ENCODE measurements at places on chromosomes 4 and X. TPM values are rescaled to one million over a fixed set of nuclear protein-coding genes. Genes with fewer than 3 reads are reported as not detected.

AFM gene
- total RNA-seq, result not detected

CENPVL1 gene
- total RNA-seq, result not detected

PRRG3 gene
- 1.8 TPM for total RNA-seq

KLF8 gene
- 23.6 TPM for total RNA-seq

CT45A3 gene
- total RNA-seq, result not detected

PROM1 gene
- 40.0 TPM for total RNA-seq

MXRA5 gene
- total RNA-seq, result 6.6 TPM

- DNase-seq, result peak; percentile 21
Measured at GRCh38 chrX:102345916-102346315, 93.9 kb downstream of the NXF2B start.

DNA sequence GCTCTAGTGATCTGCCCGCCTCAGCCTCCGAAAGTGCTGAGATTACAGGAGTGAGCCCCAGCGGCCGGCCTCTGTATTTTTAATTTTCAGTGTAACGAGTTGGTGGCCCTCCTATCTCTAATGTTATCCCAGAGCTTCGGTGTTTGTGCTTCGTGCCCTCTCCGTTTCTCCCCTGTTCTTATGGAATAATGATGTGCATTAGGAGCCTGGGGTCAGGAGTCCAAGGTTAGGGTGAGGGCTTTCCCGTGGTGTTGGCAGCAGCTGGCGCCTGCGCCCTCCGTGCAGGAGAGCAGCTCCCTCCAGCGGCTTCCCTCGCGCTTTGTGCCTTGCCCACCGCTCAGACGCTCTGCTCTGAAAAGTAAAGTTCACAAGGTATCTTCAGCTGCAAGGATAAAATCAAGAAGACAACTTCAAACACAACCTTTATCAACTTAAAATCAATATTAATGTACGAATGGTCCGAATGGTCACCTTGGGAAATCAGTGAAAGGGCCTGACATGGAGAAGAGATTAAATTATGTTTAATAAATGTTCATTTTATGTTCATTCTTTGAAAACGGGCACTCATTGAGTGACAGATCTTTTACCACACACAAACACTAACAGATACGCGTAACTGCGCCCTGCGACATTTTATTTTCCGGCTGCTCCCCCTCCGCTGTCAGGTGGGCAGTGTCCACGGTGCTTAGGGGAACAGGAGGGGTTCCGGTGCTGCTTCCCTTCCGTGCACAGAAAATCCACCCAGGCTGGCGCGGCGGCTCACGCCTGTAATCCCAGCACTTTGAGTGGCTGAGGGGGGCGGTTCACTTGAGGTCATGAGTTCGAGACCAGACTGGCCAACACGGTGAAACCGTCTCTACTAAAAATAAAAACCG, 62.4 kb downstream of the TRAPPC11 start:
- no peak for DNase-seq

GRCh38 chr4:5615496-5616075, 92.8 kb downstream of the EVC2 start:
- no peak for DNase-seq

DNA sequence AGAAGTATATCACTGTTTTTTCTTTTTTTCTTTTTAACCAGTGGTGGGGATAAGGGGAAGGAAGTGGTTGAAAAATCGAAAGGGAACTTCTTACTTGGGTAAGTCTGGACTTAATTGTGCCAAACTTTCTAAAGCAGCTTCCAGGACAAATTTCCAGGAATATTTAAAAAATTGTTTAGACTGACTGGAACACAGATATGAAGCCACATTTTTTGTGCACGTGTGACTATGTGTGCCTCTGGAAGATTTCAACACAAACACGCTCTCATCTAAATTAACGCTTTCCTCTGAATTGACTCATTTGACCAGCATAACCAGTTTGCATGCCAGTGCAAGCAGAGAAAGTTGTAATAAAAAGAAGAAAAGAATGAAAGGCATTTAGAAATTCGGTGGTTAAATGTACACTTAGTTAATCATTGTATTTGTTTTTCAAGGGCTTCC, 18.8 kb upstream of the YTHDC1 start:
- DNase-seq, result no peak

DNA sequence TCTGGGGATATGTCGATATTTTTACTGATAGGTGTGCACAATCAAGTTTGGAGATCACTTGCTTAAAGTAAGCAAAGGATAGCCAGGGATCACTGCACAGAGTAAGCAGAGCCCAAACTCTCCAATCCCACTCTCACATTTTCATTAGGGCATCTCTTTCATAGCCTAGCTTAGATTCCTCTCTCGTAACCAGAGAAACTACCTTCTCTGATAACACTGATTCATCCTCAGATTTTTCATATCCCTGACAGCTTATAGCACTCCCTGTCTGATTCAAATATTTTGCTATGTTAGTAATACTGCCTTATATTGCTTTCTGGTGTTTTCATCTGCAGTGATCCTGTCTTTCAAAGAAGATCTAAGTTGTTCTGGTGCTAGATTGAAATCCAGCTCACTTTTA, 123.7 kb downstream of the CBLL2 start:
- no peak for DNase-seq

DNA sequence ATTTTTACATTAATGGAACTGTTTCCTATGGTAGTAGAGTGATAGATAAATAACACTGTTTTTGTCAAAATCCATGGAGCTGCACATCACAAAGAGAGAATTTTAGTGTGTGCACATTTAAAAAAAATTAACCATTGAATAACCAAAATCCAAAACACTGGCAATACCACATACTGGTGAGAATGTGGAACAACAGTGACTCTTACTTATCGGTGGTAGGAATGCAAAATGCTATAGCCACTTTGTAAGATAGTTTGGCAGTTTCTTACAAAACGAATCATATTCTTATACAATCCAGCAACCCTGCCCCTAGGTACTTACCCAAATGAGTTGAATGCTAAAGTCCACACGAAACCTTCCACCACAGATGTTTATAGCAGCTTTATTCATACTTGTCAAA, 229.6 kb upstream of the GPR101 start:
- no peak for DNase-seq

- DNase-seq, result no peak
Measured at GRCh38 chrX:119753639-119754257, 4.6 kb upstream of the SOWAHD start.

- peak; percentile 35 for DNase-seq
Measured at GRCh38 chr4:142405021-142405694, 440.9 kb downstream of the INPP4B start.

DNA sequence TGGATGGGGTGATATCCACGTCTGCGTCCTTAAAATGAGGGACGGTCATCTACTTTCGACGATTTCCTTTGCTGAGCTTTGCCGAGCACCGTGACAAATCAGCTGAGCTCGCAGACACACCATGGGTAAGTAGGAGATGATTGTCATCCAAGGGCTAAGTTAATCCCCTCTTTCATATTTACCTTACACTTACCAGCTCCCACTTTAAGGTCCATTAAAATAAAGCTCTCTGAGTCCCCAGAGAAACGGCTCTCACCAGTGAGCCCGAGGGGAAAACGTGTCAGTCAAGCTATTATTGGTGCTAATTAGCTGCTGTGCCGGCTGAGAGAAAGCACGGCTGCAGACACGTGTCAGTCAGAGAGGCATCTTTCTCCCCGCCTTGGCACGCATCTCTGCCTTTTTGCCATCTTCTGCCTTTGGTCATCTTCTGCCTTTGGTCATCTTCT, 72.2 kb downstream of the CRLF2 start:
- DNase-seq, result no peak

DNA sequence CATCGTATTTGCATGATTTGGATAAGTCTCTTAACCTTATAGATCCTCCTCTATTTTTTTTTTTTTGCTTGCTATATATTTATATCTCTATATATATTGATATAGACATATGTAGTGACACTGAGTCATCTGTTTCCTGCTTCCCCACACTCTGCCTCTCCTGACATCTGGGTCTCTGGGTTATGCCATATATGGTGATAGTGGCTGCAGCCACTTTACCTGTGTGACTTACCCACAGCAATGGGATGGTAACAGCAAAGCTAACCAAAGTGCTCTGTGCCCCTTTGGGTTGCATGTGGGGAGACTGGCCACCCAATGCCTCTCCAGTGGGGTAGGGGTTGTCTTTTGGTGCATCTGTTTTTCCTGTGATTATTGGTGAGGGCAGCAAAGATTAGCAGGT, 14.5 kb downstream of the CMC4 start:
- DNase-seq, result no peak

GRCh38 chrX:49183701-49184281, 2.4 kb downstream of the PRICKLE3 start:
- DNase-seq, result no peak

DNA sequence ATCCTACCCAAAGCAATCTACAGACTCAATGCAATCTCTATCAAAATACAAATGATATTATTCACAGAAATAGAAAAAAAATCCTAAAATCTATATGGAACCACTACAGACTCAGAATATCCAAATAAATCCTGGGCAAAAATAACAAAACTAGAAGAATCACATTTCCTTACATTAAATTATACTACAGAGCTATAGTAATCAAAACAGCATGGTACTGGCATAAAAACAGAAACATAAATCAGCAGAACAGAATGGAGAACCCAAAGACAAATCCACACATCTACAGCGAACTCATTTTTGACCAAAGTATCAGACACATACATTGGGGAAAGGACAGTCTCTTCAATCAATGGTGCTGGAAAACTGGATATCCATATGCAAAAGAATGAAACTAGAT, 304.1 kb upstream of the FGF13 start:
- DNase-seq, result no peak

- no peak for DNase-seq
Measured at GRCh38 chr4:60938621-60939020, 261.5 kb upstream of the ADGRL3 start.

GRCh38 chrX:20205927-20206708, 60.6 kb downstream of the RPS6KA3 start:
- DNase-seq, result no peak

DNA sequence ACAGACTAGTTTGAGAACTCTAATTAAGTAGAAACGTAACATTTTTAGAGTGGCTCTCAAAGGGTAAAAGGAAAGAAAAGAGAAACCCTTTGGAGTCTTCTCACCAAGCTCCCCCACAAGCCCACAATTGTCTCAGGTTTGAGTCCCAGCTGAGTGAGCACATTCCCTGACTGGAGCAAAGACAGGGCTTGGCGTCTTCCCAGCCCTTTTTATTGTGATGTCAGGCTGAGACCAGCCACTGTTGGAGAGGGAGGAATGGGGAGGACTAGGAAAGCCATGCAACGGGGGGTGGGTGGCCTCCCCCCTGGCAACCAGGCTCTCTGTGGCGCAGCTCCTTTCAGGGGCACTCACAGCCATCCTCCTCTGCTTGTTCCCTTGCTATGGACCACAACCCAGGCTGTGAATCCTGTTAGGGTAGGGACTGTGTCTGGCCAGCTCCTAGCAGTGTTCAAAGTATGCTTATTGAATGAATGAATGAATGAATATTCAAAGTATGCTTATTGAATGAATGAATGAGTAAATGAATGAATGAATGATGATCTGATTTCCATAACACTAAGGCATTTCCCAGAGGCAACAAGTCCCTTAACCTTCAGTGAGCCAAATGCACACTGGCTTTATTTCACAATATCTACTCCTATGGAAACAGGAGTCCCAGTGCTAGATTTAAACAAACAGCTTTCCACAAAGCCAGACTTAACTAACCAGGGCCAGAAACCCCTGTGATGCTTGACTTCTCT, 413.3 kb downstream of the MID1IP1 start:
- no peak for DNase-seq

- DNase-seq, result no peak
Measured at GRCh38 chrX:15056044-15056443, 182.8 kb downstream of the MOSPD2 start.

- DNase-seq, result no peak
Measured at GRCh38 chr4:100164808-100165760, 25.2 kb downstream of the DDIT4L start.

GRCh38 chr4:126271292-126271691, 956.5 kb downstream of the FAT4 start:
- DNase-seq, result no peak

GRCh38 chrX:137052643-137053235, 18.9 kb upstream of the GPR101 start:
- DNase-seq, result no peak

- peak; percentile 60 for DNase-seq
Measured at GRCh38 chr4:119025916-119026661, 109.5 kb upstream of the MYOZ2 start.

GRCh38 chr4:874056-874455, 48.1 kb upstream of the CPLX1 start:
- no peak for DNase-seq

GRCh38 chrX:25017667-25018247, 2.0 kb upstream of the ARX start:
- no peak for DNase-seq

DNA sequence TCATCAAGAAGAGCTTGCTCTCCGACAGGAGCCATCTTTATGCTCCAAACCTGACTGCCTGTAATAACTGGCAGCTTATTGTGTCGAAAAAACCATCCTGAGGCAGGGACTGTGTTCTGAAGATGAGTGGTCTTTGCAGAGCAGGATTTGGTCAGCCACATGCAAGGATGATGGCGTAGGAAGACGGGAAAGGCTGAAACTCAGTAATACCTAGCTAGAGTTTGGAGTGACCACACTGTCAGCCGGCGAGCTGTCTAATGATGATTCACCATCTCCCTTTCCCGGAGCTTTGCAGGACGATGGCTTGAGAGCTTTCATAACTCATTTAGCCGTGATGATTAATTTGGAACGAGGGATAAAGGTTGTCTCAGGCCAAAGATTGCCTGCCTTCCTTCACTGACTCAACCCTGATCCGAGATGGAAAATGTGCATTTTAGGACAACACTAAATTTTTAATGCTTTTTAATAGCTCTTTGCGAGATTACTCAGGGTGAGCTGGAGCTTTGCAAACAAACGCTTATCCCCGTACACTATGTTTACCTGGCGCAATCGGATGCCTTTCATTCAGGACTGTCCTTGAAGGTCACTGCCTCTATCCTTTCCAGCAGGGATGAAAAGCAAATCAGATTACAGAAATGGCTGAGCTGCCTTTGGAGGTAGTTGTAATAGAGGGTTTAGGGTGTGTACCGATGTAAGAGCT, 288.5 kb downstream of the ASMT start:
- DNase-seq, result no peak
